H4 (cell line): ENCODE measurements at places on chromosomes 7 and 10. TPM values are rescaled to one million over a fixed set of nuclear protein-coding genes. Genes with fewer than 3 reads are reported as not detected.
A peak's percentile ranks its signal among the peaks of the same experiment; 100 is the strongest.

DNA sequence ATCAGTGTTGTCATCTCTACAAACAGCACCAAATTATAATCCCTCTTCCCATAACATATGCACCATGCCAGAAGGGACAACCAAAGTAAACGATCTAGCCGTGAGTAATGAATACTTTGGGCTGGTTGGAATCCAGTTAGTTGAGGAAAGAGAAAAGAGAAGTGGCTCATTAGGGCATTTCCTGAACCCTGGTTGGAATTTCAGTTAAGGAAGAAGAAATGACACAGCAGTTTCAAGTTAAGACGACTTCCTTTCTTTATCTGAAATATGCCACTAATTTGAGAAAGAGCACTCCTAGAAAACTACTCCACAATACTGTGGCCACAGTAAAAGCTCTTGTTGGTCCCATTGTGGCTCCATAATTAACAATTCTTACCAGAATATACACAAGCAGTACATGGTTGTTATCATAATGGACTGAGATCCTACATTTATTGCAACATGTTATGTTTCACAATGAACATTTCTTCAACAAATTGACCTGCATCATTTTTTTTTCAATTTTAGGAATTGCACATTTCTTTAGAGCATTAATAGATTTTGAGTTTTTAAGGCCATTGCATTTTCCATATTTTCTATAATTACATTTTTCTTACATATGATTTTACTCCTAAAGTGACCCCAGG is at the start of gene TFEC:
Gene TFEC, minus strand, starts transcription at position 113 of the 626 bp plus-strand sequence. CDS start 46,322 bp downstream, outside the sequence.
- DNase-seq: peak; percentile 76

DNA sequence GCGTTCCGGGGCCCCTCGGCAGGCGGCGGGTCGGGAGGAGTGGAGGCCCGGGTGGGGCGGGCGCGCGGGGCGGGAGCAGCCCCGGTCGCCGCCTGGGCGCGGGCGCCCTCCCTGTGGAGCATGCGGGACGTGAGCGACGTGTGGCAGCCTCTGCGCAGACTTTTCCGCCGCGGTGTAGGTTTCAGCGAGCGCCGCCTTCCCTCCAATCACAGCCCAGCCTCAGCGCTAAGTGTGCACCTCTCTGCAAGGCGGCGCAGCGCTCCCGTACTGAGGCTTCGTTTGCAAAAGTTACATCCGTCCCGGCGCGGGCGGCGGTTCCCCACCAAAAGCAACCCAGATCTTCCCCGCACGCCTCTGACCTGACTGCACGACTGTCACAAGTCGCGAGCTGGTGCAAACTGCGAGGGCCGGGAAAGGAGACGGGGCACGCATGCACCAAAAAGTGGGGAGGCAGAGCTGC is 1.2 kb upstream of the PFKFB3 start:
- DNase-seq: no peak

- no peak for DNase-seq
Measured at GRCh38 chr10:45423976-45424499, 50.0 kb downstream of the ALOX5 start.

GRCh38 chr10:18404530-18404929 is 246.9 kb downstream of the NSUN6 start:
- no peak for DNase-seq

DNA sequence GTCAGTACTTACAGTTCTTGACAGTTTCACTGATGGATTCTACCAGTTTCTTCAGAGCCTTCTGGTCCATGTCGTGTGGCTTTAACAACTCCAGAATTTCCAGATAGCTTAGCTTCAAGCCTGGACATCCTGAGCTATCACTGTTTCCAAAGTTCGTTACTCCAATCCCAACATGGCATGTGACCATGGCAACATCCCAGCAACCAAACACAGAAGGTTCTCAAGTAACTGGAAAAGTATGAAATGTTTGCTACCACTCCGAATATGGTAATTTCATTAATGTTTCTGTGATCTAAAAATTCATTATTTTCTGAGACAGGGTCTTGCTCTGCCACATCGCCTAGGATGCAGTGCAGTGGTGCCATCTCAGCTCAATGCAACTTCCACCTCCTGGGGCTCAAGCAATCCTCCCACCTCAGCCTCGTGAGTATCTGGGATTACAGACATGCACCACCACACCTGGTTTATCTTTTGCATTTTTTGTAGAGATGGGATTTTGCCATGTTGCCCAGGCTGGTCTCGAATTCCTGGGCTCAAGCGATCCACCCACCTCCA is 29.3 kb downstream of the RBM48 start:
- no peak for DNase-seq

DNA sequence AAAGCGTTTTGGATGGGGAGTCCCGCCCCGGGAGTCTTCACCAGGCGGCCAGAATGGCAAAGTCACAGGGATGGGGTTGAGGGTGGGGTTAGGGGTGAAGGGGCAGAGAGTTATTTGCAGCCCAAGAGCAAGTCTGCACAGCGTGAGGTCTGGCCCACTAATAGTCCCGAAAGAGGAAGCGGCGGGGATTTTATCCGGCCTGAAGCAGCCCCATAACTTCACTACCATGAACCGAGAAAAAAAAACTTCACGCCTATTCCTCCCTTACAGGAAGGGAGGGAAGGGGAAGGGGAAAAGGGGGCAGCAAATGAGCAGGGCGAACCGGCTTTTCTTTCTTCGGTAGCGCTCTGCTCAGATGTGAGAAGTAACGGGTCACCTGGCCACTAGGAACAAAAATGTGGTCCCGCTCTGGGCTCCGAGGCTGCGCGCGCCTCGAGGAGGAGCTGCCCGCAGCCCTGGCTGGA is 712 bp downstream of the ITPRIP start:
- no peak for DNase-seq

DNA sequence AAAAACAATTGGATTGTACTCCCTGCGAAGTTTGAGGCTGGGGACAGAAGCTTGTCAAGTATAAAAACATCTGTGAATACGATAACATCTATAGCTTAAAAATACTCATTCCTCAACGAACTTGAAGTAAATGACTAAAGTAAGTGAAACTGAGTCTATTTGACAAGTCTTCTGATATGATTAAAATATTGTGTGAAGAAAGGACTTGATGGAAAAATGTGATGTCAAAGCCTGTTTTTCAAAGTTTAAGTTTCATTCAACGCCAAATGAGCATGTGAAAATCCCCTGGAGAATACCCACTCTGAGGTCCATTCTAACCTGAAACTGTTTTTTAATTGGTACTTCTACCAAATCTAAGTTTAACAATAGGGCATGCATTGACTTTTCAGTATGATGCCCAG is 122.3 kb upstream of the MDFIC start:
- DNase-seq: no peak

- DNase-seq: no peak
Measured at GRCh38 chr10:71749396-71749795, 23.9 kb downstream of the VSIR start.

DNA sequence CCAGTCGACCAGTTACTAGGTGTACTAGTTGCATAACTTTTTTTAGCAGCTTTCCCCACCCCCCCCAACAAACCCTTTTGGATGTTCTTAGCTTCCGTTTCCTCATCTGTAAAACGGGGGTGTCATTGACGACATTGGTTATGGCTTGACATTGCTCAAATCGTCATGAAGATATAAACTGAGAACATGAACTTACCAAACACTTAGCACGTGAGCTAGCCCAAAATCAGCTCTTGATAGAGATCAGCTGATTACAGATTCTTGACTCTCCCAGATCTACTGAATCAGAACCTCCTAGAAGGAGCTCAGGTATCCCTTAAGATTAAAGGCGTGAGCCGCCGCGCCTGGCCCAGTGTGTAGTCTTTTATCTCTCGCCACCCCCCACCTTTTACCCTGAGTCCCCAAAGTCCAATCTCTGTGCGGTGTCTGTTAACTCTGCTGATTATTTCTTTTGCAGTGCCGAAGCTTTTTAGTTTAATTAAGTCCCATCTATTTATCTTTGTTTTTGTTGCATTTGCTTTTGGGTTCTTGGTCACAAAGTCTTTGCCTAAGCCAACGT is 1.0 kb upstream of the GNA12 start:
- DNase-seq: no peak

- no peak for DNase-seq
Measured at GRCh38 chr10:42921951-42922350, 139.4 kb downstream of the BMS1 start.

DNA sequence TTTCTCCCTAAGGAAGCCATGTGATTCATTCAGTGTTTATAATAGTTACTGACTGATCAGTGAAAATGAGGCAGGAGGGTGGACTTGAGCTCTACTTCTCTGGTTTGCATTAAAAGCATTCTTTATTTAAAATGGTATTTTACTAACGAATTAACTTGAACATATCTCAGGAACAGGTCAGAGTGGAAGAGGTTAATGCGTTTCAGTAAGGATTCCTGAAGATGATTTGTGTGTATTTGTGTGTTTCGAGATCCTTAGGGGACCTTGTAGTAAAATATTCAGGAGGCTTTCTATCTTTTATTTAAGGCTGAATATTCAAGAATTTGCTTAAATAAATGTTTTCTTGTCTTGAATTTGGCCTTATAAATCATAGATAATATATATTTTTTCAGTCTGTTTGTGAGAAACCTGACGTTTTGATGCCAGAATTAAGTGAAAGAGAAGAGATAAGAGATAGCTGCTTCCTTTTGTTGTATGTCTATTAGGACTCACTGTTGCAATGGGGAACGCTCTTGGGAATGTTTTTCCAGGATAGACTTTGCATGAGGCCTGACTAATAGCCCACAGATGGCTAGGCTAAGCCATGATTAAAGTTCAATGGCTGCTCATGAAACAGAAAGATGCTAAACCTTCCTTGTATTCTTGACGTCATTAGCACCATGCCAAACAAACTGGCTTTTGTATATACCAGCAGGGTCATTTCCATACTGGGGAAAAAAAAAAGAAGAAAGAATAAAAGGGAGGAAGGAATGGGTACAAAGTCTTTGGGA is 93.8 kb upstream of the MTPN start:
- no peak for DNase-seq

DNA sequence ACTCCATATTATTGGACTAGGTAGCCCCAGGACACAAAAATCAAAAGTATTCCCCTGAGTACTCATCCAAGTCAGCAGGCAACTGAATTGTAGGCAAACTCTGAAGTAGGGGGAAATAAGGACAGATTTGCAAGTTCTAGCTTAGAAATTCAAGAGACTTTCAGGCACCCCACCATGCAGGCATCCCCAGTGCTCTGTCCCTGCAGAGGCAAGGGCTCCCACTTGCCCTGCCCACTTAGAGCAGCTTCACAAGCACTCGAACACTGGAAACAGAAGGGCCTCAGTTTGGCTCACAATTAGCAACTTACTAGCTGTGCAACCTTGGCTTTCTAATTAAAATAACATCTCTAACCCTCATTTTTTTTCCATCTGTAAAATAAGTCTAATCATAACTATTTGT is 209.2 kb downstream of the C7orf25 start:
- no peak for DNase-seq

- DNase-seq: no peak
Measured at GRCh38 chr10:1486841-1487687, 250.3 kb downstream of the ADARB2 start.

DNA sequence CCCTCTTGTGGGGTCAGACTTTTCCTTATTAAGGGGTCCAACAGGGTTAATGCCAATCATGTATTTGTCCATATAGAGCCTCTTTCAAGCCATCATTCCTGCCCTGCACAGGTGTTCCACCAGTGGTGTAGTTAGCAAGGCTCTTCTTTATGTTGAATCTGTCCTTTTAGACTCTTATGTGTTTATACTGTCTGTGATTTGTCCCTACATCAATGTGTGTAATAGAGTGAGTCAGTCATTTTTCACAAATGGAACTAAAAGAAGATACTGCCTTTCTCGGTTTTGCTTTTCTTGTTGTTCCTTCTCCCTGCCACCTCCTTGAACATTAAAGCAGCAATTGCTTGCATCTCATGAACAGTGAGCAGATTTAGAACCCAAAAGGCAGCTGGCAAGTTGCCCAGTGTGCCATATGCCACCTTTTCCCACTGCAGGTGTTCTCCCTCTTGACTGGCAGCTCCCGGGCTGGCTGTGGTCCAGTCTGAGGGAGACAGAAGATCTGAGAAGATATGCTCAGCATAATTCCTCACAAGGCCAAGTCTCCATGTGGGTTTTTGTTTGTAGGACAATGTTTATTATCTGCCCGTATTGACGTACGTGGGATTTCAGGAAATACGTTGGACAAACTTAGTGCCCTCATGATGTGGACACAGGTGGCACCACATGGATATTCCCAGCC is 154.1 kb downstream of the LHFPL3 start:
- DNase-seq: no peak

DNA sequence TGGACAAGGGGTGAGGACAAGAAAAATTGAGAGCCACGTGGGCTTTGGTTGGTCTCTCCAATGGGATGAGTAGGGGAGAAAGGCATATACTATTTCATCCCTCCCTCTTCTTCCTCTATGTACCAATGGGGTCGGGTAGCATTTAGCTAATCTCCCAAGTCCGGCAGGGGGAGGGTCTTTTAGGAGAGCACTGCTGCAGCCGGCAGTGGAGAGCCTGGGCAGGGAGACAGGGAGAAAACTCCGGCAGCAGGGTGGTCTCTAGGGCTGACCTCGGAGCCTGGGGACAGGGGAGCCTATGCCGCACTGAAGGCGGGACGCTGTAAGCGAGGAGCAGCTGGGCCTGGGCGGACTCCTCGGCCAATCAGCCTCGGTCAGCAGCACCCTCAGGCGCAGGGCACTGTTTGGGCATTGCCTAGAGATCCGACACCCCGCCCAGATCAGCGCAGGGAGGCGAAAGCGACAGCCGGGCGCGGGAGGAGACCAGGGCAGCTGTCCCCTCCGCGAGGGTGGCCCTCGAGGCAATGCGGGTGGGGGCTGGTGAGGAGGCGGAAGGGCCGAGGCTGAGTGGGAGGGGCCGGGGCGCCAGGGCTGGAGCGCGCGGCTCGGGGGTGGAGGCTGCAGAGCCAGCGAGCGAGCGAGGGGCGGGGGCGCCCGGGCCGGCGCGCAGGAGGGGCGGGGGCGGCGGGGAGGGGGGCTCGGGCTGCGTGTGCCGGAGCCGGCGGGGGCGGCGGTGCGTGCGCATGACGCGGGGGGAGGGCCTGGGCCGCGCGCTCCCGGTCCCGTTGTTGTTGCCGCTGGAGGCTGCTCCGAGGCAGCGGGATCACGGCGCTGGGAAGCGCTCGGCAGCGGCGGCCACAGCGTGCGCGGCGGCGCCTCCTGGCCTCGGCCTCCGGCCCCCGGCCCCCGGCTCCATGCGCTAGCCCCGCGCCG is at the start of gene AGAP3:
Gene AGAP3, plus strand, starts transcription at position 785 of the 930 bp plus-strand sequence. CDS start 267 bp downstream, outside the sequence.
- DNase-seq: peak; percentile 89

The CRYGN gene
- not detected in 2 replicates for total RNA-seq

The ITPRID1 gene
- 0.39 TPM in 1 of 2 replicates, not detected in the other for total RNA-seq

The HSPA12A gene
- total RNA-seq: 5.4 and 5.5 TPM in 2 replicates

The KLLN gene
- not detected in 2 replicates for total RNA-seq

The LRMDA gene
- total RNA-seq: 0.10 TPM in 1 of 2 replicates, not detected in the other

The ENTPD7 gene
- total RNA-seq: 12.9 and 21.0 TPM in 2 replicates

The RPA3 gene
- 228 and 233 TPM in 2 replicates for total RNA-seq

The CEP55 gene
- 62.2 and 69.9 TPM in 2 replicates for total RNA-seq

The SRGN gene
- total RNA-seq: 3.9 and 5.0 TPM in 2 replicates
